M059J (cell line): ENCODE measurements at places on chromosomes 3 and 15. TPM values are rescaled to one million over a fixed set of nuclear protein-coding genes. Genes with fewer than 3 reads are reported as not detected.

GRCh38 chr3:33505027-33505426 lies 64.8 kb upstream of the UBP1 start:
- DNase-seq, result no peak

- peak; percentile 79 for DNase-seq
Observed at GRCh38 chr15:75647370-75648155, at the start of gene SNX33. TSS of gene SNX33 (plus strand) at chr15:75647912. CDS start at chr15:75649103, 1,191 bp downstream.

DNA sequence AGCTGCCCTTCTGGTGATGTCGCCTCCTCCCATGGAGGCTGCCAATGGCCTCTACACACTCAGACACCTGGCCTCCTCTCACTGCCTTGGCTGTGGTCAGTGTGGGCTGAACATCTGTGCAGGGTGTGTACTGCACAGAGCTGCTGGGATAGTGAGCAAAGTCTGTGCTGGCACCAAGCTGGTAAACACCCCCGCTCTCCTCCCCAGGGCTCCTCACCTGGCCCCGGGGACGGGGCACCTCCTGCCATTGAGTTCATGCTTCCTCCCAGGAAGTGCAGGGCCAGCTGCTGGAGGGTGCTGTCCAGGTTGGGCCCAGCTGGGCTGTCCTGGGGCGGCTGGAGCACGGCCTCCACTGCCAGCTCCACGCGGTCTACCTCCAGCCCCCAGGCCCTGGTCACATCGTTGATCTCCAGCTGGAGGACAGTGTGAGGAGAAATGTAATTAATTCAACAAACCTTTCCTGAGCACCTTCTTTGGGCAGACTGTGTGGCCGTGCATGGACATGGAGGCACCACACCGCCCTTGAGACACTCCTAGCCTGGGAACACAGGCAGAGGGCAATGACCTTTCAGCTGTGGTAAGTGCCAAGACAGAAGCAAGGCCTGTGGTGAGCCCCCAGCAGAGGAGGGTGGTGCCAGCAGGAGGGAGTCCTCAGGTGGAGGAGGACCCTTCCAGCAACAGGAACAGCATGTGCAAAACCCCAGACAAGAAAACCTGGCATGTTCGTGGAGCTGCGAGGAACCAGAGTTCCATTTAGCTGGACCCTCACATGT lies 6.8 kb downstream of the STOML1 start:
- DNase-seq, result peak; percentile 48

DNA sequence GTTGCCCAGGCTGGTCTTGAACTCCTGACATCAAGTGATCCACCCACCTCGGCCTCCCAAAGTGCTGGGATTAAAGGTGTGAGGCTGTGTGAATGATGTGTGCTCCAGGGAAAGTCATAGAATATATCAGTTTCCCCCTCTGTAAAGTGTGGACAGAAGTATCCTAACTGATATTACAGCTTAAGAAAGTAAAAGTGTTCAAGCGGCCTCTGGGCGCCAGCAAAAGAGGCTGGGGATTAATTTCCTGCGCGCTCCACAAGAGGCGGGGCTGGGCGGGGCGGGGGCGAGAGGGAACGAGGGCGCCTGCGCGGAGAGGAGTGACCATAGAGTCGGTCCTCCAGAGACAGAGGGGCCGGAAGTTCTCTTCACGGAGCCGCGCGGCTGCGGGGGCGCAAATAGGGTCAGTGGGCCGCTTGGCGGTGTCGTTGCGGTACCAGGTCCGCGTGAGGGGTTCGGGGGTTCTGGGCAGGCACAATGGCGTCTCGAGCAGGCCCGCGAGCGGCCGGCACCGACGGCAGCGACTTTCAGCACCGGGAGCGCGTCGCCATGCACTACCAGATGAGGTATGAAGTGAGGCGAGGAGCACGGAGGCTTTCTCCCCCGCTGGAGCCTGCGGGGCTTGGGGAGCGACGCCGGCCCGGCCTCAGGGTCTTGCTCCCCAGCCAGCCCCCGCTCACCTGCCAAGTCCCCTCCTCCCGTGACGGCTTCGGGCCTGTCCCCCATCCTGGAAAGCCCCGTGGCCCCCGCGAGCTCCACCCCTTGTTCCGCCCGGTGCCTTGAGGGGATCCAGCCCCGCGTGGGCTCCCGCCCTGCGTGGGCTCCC lies at the start of gene JAGN1:
JAGN1 (plus strand) TSS at position 362 of the 823 bp plus-strand sequence; CDS start at position 475, 113 bp downstream.
- DNase-seq, result peak; percentile 72

GRCh38 chr3:67327582-67327981 lies 326.8 kb downstream of the SUCLG2 start:
- DNase-seq, result no peak

DNA sequence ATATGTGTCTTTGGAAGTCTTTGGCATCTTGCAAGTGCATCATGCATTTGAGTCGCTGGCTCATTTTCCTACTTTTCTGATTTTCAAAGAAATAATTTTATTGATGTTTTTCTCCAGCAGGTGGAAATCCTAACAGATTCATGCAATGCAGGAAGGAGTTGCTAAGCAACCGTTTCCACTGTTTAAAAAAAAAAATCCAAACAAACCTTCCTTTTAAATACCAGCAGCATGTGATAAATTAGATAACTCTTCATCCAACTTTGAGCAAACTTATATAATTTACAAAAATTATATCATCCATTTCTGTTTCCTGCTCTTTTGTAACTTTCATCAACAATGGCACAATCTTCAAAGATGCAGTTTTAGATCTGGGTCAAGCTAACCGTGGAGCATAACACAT lies 364.1 kb downstream of the MFSD1 start:
- peak; percentile 78 for DNase-seq

Gene GCNT3
- total RNA-seq, result 1.1 and 1.6 TPM in 2 replicates

DNA sequence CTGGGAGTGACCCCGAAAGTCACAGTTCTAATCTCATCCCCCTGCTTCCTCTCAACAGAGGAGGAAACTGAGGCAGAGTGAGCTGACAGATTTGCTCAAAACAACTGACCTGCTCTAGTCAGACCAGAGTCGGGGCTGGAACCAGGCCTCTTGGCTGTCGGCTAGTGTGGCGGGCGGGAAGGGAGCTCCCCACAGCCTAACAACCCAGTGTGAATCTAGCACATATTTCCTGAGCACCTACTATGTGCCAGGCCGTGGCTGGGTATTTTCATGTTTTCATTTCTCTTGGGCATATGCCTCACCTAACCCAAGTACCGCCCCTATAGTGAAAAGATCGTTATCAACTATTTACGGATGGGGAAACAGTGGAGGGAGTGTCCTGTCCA lies 27.2 kb downstream of the GRIP2 start:
- DNase-seq, result no peak

GRCh38 chr3:46454209-46454595 lies 10.5 kb downstream of the LTF start:
- DNase-seq, result no peak

DNA sequence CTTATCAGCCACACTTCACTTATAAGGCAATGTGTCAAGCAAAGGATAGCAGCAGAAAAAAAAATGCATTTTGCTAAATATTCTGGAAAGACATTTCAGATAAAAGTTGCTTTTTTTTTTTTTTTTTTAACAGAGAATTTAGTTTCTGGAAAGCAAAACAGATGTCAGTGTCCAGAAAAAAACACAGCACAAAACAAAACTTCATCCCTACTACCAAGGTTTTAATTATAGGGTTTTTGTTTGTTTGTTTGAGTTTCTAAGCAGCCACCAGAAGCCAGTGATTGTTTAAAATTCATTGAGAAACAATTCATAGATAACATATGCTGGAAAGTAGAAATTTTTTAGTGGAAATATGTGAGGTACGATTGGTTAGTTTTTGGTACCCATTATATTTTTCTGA lies 1202.7 kb downstream of the OTOL1 start:
- no peak for DNase-seq

GRCh38 chr3:194714564-194714963 lies 28.9 kb downstream of the FAM43A start:
- DNase-seq, result no peak

Gene SELENOT
- 243 and 244 TPM in 2 replicates for total RNA-seq

DNA sequence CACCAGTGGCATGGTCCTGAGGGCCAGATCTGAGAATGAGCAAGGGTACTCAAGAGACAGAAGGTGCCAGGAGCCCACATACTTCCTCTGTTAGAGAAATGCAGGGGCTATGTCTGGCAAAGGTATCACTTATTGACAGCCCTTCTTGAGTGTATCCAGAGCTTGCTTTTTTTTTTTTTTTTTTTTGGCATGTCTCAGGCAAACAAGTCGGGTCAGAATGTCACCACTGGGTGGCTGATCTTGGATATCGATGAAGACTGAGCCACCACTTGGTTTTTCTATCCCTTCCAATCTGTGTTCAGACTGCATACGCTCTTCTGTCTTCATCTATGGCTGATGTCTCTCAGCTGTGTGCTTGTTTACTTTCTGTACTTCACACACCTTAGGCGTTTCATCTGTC lies 363.4 kb upstream of the C2CD4B start:
- DNase-seq, result no peak

DNA sequence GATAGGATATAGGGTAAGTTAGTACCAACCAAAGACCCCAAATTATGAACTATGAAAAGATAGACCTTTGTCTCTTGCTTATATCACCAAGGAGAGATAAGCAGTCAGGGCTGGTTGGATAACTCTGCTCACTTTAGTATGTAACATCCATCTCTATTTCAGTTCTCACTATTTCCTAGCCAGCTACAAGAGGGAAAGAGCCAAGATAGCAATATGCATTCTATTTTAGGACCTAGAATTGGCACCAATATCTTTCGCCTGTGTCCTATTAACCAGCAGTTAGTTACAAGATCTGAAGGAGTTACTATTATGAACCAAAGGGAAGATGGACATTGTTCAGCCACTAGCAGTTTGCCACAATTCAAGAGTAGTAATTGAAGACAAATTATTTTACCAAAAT lies 457.5 kb downstream of the NSUN3 start:
- DNase-seq, result no peak

DNA sequence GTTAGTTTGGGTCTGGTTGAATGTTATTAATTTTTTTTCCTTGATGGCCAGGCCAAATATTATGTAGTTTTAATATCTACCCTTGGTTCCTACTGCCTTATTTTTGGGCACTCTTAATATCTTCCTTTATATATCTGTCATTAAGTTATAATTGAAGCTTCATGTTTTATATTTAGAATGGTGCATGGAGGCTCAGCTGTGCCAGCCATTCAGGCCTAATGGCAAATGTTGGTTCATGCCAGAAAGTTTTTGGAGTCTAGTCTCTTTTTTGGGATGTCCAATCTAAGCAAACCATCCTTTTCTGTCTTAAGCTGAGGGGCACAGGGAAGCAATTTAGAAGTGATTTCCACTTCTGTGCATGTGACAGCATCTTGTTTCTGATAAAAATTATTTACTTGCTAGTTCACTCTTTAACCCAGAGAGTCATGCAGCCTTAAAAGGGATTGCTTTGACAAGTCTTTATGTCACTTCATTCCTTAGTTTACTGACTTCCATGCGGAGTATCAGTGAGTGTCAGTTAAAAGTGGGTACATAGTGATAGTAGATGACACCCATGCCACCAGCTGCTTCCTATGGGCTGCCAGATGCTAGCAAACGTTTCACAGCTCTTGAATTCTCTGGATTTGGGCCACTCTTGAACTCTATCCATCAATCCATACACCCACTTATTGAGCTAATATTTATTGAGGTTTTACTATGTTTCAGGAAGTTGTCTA lies 33.0 kb downstream of the MITF start:
- no peak for DNase-seq
